Amniotic epithelial cell (primary cell): ENCODE measurements at places on chromosomes 4 and X.

- peak; percentile 42 for DNase-seq
Observed at GRCh38 chr4:168514249-168514852, 17.5 kb downstream of the PALLD start.

- DNase-seq = no peak
Observed at GRCh38 chr4:3645711-3646679, 113.8 kb upstream of the LRPAP1 start.

DNA sequence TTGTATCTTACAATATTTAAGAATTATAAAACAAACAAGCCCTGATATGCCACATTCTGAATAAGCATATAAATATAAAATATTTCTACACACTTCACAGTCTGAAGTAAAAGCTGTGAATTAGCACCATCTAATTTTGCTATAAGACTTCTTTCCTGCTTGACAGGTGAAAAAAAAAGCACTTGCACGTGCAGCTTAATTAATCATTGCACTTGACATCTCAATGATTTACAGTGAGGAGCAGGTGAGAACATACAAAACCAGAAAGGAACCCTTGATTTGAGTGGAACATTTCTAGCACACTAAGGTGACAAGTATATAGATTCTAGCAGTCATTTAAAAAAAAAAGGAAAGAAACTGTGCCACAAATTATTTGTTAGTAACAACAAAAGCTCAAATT, 47.9 kb downstream of the CHIC2 start:
- DNase-seq = no peak

- no peak for DNase-seq
Observed at GRCh38 chr4:73221734-73222133, 36.9 kb downstream of the ANKRD17 start.

DNA sequence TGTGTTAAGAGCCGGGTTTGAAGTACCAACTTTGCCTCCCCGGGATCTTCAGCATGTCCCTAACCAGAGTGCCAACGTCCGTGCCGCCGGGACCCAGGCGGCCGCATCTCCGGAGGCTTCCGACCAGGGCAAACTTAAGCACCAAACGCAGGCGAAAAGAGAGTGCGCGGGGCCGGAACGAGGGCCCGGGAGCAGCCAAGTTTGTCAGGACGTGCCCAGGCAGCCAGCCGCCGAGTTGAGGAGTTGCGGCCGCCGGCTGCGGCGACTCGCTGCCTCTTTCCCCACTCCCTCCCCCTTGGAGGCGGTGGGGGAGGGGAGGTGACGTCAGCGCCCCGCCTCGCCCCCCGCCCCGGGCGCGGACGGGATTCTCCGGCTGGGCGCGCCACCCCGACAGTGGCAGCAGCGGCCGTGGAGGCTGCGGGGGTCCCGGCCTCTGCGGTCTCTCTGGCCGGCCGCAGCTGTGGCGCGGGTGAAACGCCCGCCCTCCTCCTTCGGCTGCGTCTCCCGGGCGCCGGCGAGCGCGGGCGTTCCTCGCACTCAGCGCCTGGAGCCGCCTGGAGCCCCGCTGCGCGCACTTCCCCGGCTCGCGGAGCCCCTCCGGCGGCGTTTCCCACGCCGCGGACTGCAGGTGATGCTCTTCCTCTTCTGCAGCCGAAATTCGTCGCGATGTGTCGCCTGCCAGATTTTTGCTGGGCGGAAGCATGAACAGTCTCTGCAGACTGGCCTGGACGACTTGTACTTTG, 2.9 kb upstream of the FAT1 start:
- DNase-seq = peak; percentile 67

- peak; percentile 15 for DNase-seq
Observed at GRCh38 chr4:30172416-30172815, 547.8 kb upstream of the PCDH7 start.

DNA sequence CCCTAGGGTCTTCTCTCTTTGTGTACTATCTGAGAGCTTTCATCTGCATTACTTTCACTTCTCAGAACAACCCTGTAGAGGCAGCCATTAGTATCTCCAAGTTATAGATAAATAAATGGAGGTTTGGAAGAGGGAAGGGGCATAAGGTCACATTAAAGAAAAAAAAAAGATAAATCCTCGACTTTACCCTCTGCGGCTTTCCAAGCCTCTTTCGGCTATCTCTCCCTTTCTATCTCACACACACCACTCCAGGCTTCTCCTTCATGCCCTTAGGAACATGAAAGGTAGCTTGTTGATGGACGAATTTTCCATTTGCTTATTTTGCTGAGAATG, 660 bp upstream of the ARHGEF9 start:
- DNase-seq = no peak
